ENCODE measurements at places on chromosomes 12 and 14.

GRCh38 chr12:5203720-5204119 is 160.0 kb downstream of the KCNA5 start:
- no peak for DNase-seq

GRCh38 chr12:28036940-28037339 is 64.4 kb upstream of the PTHLH start:
- DNase-seq = no peak

DNA sequence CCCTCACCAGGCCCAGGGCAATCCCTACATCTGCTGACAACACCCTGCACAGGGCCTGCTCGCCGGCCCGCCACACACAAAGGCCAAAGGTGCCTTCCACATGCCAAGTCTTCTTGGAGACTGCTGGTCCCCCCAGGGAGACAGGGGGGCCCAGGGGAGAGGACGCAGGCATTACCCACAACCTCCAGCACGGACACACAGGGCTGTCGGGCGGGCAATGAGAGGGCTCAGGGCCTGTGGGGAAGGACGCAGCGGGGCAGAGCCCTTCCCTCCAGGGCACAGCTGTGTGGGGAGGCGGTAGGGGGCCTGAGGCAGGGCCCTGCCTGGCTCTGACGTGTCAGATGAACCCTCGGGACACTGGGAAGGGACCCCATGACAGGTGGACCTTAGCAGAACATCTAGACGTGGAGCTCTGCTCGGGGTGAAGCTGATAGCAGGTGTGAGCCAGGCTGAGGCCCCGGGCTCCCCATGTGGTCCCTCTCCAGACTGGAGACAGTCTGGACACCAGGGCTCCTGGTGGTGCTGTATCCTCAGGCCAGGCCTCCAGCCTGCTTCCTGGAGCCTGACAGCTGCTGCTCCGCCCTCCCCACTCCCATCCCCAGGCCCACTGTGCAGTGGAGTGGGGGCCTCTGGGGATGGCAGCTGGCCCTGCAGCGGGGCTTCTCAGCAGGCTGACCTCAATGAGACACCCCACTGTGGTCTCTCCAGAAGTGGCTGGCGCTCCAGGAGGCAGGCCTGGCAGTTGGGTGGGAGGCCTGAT is 31.6 kb upstream of the NUDT14 start:
- DNase-seq = no peak

- no peak for DNase-seq
Observed at GRCh38 chr12:107525063-107525718, 160.4 kb upstream of the PWP1 start.

DNA sequence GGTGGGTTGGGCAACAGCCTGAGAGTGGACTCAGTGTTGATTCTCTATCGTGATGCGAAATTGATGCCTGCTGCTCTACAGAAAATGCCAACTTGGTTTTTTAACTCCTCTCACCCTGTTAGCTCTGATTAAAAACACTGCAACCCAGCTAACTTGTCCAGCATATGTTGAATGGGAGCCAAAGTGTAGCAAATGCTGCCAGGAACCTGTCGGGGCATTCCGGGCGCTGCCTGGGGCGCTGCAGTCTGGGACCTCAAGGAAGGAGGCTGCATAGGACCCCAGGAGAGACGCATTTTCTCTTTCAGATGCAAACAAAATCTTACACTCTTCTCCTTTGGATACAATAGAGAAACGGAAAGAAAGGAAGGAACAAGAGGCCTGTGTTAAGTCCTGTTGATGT is 3.9 kb downstream of the B3GNT4 start:
- DNase-seq = no peak

- DNase-seq = no peak
Observed at GRCh38 chr14:81305743-81306142, 85.0 kb upstream of the GTF2A1 start.

- no peak for DNase-seq
Observed at GRCh38 chr12:54159140-54159539, 29.6 kb downstream of the SMUG1 start.

DNA sequence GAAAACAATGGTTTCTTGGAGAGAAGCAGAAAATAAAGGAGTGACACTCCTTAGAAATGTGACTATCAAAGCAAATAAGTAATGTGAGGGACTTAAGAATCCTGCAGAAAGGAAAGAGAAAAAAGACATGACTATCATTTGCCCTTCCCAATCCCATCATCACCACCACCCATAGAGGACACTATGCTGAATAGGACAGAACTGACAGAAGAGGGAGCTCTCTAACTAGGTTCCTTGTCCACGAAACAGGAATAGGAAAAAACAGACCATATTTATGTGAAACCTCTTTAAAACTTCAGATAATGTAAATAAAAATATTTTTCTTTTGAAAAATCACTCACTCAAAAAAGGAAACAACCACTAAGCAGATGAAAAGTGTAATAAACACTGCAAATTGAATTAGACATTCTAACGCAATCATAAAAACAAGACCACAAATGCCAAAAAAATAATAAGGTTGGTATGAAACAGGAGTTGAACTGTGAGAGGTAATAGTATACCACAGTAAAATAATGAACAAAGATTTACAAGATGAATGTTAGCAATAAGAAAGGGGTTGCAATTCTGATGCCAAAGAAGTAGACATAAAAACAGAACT is 24.1 kb downstream of the KLRD1 start:
- DNase-seq = no peak

DNA sequence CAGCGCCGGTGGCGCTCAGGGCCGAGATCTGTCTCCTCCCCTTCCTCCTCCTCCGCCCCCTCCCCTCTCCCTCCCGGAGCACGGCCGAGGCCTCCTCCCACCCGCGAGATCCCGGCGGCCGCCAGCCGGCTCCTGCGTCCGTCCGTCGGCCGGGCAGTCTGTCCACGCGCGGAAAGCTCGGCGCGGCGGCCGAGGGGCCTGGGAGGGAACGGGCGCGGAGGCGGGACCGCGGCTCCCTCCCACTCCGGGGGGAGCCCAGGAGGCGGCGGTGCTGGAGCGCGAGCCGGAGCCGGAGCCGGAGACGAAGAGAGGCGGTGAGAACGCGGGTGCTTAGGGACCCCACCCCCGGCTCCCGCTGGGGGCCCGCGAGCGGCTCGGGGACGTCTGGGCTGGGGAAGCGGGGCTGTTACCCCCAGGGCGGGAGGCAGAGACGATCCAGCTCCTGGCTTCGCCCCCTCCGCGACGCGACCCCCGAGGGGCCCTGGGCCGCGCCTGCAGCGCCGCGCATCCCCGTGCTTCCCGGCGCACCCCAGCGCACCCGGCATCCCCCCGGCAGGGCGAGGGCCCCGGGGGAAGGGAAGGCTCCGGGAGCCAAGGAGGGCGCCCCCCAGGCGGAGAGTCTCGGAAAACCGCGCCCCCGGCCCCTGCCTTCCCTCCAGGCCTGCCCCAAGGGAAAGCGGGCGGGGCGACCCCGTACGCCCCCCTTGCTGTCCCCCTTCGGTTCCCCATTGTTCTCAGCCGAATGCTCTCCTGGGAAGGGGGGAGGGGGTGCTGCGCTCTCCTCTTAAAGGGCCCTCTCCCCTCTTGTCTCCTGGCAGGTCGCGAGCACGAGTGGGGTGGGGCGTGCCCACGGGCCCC is at the start of gene DTX1:
DTX1 (plus strand) TSS at position 100 of the 858 bp plus-strand sequence. CDS start 1,463 bp downstream, outside the sequence.
- no peak for DNase-seq

DNA sequence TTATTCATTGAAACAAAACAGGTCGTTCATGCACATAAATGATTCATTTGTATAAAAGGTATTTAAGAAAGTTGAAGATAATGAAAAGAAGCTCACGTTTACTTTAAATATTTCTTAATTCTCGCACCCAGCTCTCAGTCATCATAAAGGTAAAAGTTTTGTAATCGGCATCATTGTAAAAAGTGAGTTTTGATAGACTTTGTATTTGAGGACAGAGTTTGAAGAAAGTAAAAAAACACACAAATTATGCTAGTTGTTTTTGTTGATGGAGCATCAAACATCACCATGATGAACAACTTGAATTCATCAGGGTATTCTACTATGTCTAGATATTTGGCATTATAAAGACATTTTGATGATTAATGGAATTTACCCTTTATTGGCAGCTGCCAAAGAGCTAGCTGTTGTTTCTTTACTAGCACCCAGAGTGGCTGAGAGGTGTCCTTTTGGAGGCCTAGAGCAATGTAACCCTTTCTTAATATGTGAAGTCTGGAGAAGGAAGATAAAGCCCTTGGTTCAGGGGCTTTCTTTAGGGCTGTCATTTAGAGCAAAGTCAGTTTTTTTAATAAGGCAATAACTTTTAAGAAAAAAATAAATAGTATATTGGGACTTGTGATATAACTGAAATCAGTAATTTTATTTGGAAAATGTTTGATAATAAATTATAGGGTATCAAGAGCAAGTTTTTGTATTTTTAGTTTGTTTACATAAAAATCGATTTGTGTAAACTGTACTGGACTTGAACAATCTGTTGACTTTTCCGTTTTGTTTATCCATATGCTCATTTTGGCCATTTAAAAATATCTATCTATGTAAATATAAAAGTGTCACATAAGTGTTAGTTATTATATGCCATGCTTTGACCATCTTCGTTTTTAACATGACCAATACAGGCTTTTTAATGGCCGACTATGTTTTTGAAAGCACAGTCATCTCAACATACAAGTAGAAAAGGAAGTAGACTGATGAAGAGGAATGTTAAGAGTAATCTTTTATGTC is 7.4 kb downstream of the GLRX5 start:
- DNase-seq = no peak

- DNase-seq = no peak
Observed at GRCh38 chr14:104460791-104461651, 118.5 kb upstream of the C14orf180 start.

GRCh38 chr12:108403952-108404351 is 64.8 kb upstream of the CMKLR1 start:
- DNase-seq = no peak

- no peak for DNase-seq
Observed at GRCh38 chr12:40117818-40118217, 11.9 kb upstream of the SLC2A13 start.

DNA sequence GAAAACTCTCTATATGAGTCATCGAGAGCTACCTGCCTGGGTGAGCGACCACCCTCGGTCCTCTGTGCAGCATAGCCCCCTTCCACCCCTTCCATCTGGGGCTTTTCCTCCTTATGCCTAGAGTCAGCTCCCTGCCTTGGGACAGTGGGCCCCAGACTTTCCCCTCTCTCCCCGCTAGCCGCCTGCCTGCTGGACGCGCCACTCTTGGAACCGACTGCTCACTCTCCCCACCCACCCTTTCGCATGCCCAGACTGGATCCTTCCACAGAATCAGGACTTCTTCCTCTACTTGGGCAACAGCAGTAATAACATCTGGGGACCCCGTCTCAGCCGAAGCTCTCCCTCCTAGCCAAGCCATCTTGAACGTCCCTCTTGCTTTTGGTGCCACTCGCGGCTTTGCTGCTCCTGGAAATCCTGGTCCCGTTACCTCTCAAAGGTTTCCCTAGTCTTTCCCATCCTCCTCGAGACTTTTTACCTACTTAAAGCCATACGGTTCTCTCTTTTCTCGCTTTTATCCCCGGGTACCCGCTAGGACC is 671 bp downstream of the ESYT1 start:
- no peak for DNase-seq

DNA sequence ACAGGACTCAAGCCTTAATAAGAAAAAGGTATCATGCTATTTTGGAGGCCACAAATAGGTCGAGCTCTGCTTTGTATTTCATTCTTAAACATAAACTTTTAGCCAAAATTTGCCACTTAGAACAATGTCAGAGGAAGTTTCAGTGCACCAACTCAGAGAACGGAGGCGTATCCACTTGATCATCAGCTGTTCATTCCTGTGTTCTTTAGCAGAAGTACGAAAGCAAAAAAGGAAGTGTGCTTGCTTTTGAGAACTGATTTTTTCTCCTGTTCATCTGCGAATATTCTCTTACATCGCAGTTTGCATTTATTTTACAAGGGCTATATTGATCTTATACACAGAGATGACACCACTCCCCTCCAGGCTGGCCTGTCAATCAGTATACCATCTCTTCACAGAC is 188.6 kb upstream of the SOX5 start:
- no peak for DNase-seq

DNA sequence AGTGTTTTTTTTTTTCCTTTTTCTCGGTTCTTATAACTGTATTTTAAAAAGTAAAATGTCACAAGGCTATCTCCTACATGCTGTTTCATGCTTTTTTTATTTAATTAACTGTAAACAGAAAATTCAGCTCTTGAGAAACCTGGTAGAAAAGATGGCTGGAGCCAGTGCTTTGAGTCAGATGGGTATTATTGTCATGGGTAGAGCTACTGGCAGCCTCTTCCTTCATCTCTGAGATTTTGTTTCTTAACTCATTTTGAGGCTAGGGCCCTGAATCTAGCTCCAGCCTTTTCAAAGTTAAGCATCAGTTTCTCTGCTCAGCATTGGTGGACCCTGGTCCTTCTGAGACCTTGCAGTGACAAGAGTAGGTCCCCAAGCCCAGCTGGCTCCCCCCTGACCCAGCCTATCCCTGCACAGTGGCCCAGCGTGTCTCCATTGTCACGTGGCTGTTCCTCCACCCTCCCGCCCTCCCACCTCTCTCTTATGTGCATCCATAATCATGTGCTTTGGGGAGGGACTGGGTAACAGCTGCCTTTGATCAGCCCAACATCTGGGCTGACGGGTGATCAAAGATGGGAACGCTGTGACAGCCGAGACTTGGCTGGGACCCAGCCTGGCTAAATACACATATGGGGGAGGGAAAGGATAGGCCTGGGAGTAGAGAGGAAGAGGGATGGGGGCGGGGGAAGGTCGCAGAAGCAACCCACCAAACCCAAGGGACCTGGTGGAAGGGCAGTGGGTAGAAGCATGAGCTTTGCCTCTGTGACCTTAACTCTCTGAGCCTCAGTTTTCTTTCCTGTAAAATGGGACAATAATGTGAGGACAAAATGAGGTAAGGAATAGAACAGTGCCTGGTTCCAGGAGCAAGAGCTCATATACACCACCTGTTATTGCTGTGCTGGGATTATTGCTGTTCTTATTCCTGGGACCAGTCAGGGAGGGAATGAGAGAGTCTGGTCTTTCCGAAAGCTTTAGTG is 24.4 kb upstream of the RBM19 start:
- no peak for DNase-seq

DNA sequence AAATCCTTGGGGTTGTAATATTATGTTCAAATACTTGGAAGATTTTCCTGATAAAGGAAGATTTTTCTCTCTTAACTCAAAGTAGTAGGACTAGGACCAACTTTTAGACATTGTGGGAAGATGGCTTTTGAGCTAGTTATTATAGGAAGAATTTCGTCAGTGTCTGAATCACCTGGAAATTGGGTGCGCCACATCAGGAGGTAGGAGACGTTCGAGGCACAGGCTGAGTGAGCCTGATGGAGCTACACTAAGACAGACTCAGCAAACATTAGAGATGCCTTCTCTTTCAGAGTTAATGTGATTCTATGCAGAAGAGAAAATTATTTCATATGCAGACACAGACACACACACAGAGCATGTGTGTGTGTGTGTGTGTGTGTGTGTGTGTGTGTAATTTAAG is 84.7 kb downstream of the DERA start:
- DNase-seq = no peak

DNA sequence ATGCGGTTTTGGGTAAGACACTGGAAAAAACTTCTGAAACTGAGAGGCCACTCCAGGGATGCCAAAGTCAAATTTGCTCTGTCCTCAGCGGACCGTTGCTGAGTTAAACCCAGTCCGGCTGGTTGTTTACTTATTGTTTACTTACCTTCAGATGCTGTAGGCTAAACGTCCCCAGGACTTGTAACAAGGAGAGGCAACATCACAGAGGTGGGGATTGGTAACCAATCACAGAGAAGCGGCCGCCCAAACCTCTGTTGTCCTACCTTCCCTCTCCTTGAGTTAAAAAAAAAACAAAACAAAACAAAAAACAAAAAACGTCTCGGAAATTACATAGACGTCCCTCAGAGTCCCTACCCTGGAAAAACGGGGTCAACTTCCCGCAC is 380 bp downstream of the ANO2 start:
- DNase-seq = no peak

GRCh38 chr14:36294543-36294942 is 25.9 kb downstream of the MBIP start:
- no peak for DNase-seq

GRCh38 chr14:99655521-99655920 is 10.6 kb downstream of the HHIPL1 start:
- DNase-seq = no peak

All from stimulated activated CD8-positive, alpha-beta memory T cell treated with anti-CD3 and anti-CD28 coated beads, Interleukin-7, amount 100 ng/mL, for 1 hour (primary cell).